ENCODE measurements at places on chromosomes 2 and 18.

GRCh38 chr18:58258692-58259342 lies 214.8 kb downstream of the NEDD4L start:
- DNase-seq: no peak

DNA sequence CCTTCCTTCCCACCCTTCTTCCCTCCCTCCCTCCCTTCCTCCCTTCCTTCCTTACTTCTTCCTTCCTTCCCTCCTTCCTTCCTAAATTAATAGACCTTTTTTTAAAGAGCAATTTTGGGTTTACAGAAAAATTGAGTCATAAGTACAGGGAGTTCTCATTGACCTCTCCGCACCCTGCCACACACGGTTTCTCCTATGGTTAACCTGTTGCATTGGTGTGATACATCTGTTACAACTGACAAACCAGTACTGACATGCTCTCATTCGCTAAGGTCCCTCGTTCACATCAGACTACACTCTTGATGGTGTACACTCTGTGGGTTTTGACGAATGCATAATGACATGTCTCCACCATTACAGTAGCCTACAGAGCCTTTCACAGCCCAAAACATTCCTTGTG lies 11.6 kb upstream of the SDC1 start:
- no peak for DNase-seq

GRCh38 chr2:190182071-190182524 lies 119.6 kb upstream of the MSTN start:
- DNase-seq: no peak

GRCh38 chr2:142189501-142189900 lies 58.7 kb upstream of the LRP1B start:
- DNase-seq: no peak

DNA sequence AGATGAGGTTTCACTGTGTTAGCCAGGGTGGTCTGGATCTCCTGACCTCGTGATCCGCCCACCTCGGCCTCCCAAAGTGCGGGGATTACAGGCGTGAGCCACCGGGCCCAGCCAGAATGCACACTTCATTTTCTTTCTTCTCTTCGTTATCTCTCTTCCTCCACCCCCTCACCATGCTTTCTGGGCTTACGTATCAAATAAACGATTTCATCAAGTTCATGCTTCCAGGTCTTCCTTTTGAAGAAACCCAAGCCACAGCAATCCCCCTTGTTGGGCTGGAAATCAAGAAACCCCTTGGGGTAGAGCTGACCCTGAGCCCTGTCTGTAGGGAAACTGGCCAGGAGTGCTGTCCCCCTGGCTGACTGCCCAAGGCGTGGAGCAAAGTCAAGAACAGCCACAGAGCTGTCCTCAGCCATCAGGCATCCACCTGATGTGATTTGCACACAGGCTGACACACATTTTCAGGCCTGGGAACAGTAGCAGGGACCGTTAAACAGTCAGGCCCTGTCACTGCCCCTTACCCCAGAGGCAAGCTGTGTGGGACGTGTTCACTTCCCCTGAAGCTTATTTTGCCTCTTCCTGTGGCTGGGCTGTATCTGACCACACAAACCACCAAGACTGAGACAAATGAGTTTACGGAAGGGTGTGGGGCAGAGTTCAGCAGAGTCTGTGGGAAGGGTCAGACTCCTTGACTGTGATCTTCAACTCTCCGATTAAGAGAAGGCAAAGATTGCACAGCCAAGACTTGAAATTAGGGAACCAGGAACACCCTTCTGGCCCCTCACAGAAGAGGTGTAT lies 15.1 kb upstream of the NMUR1 start:
- DNase-seq: peak; percentile 87

All from activated CD4-positive, alpha-beta memory T cell treated with anti-CD3 and anti-CD28 coated beads for 36 hours (primary cell).